ENCODE measurements at places on chromosomes 5 and 9.
A peak's percentile ranks its signal among the peaks of the same experiment; 100 is the strongest.

DNA sequence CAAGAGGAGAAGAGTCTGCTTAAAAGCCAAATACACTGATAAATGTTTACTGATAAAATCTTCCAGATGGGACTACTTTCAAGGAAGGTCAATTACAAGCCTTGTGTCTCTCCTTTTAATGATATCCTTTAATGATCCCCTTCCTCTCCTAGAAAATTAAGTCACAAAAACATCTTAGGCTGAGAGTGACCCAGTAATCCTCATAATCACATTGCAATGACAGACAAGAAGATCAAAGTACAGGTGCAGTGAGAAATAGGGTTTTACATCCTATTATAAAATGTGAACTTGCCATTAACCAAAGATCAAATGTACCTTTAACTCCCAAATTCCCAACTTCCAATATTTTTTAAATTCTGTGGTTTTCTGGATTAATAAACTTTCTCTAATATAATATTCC is 514.8 kb downstream of the RAB3C start:
- no peak for DNase-seq

GRCh38 chr9:108257382-108257781 is 598.4 kb downstream of the ACTL7B start:
- no peak for DNase-seq

DNA sequence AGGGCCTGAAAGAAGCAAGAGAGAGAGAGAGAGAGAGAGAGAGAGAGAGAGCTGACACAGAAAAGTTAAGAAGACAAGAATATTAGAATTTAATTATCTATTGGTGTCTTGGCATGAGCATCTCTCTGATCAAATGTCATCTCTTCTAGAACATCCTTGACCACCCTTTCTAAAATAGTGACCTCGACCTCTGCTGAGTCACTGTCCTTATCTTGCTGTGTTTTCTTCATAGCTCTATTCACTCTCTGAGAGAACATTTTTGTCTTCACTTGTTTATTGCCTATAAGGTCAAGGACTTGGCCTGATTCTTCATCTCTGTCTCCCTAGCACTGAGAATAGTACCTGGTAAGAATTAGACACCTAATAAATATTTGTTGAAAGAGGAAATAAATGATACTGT is 383.8 kb upstream of the RPS23 start:
- no peak for DNase-seq

DNA sequence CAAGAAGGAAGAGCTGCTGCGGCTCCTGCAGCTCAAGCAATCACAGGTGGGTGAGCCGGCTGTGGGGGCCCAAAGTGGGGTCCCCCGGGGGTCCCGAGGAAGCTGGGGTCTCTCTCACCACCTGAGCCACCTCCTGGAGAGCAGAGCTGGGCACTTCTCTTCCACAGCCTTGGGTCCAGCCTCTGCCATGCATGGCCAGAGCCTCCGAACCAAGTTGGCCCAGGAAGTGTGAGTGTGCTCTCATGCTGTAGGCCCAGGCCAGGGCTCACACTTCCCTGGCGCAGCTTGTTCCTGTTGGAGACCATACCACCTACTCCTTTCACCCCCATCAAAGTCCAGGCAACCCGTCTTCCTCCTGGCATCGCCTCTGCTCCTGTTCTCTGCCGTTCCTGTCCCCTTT is 19.7 kb downstream of the HMCN2 start:
- DNase-seq, result no peak

GRCh38 chr9:78053627-78054026 is 22.0 kb upstream of the GNAQ start:
- no peak for DNase-seq

GRCh38 chr9:123609844-123610243 is 253.8 kb downstream of the CRB2 start:
- no peak for DNase-seq

- DNase-seq, result no peak
Measured at GRCh38 chr5:137034764-137035479, 464.2 kb downstream of the SPOCK1 start.

- no peak for DNase-seq
Measured at GRCh38 chr5:79636981-79637733, 24.9 kb downstream of the TENT2 start.

DNA sequence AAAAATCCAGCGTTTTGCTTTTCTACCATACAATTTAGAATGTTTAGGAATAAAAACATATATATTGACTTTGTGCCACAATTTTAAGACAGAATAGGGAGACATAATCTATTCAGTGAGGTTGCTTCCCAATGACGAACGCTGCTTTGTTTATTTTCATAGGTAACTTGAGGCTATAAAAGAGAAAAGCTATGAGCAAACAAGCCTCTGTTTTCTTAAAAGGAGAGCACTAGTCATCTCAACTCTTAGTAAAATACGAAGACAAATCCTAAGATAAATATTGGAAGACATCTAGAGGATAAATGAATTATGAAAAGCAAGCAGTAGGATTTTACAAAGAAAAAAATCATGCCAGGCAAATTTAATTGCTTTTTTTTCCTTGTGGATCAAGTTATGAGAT is 363.6 kb downstream of the ANXA1 start:
- DNase-seq, result no peak

- no peak for DNase-seq
Measured at GRCh38 chr5:116248432-116248831, 163.6 kb downstream of the COMMD10 start.

GRCh38 chr5:125196481-125197111 is 450.2 kb upstream of the ZNF608 start:
- no peak for DNase-seq

GRCh38 chr9:111179577-111179976 is 141.3 kb upstream of the LPAR1 start:
- no peak for DNase-seq

DNA sequence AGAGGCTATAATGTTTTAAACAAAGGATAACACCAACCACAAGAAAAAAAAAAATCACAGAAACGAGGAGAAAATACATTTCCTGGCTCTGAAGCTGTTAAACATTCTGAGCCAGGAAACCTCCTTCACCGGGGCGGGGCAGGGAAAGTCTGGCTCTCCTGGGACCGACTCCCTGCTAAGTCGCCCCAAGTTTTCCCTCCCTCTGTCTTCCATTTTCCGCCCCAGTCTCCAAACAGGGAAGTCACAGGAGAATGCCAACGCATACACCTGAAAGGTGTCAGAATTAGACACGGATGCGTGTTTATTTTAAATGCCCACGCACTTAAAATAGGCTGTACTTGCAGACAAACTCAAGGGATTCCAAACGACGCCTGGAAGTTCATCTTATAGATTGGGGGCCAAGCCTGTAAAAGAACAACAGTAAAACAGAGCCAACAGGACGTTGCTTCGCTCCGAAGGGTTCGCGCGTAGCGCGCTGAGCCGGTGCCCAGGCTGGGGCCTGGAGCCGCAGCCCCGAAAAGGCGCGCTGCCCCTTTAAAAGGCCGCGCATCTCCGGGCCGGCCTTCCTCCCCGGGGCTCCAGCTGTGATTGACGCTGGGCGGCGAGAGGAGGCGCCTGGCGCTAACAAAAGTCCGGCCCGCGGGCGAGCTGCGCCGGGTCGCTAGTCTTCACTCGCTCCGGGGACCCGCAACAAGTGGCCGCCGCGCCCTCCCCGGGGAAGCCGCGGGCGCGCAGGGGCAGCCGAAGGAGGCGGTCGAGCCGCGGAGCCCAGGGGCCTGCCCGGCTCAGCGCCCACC is at the start of gene FBXL7:
FBXL7 (plus strand) TSS at position 653 of the 797 bp plus-strand sequence.
- peak; percentile 94 for DNase-seq

DNA sequence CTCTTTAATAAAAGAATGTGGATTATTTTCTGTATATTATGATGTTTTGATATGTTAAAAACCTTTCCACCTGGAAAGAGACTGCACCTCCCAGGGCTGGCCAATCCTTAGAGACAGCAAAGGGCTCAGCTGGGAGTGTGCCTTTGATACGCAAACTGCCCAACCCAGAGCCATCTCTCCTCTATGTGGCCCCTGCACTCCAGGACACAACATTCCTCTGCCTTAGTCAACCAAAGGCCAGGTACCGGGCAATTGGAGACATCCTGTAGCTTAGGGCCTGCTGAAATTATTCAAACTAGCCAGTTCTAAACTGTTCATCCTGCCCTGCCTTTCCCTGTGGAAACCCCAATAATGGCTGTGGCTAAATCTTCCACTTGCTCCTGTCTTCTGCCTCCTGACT is 5.0 kb upstream of the HSPB3 start:
- peak; percentile 28 for DNase-seq

- peak; percentile 74 for DNase-seq
Measured at GRCh38 chr5:59799668-59800346, 93.7 kb downstream of the PDE4D start.

- DNase-seq, result no peak
Measured at GRCh38 chr5:119820016-119820415, 190.7 kb downstream of the FAM170A start.

- no peak for DNase-seq
Measured at GRCh38 chr9:33184963-33185362, 17.8 kb upstream of the B4GALT1 start.

- no peak for DNase-seq
Measured at GRCh38 chr5:180598797-180599589, 7.7 kb upstream of the SCGB3A1 start.

GRCh38 chr9:21778304-21778703 is 24.1 kb upstream of the MTAP start:
- DNase-seq, result no peak

- DNase-seq, result no peak
Measured at GRCh38 chr5:104942735-104943134, 1380.1 kb upstream of the NUDT12 start.

- DNase-seq, result no peak
Measured at GRCh38 chr5:80156156-80156555, 99.7 kb downstream of the SERINC5 start.

GRCh38 chr5:78467752-78468357 is 107.4 kb downstream of the SCAMP1 start:
- DNase-seq, result peak; percentile 73

DNA sequence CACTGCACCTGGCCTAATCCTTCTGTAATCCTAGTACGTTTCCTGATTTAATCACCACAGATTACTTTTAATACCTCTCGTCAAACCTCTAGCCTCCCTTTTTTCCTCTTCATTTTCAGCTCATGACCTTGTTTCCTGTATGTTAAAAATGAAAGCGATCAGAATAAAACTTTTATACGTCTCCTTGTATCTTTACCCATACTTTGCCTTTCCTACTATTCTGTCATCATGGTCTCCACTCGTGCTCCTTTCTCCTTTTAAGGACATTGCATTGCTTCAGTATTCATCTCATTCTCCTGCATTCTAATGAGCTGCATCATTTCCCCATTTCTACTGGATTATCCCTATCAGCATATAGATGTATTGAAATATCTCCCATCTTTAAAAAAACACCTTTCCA is 8.5 kb downstream of the CDC42SE2 start:
- DNase-seq, result no peak

- no peak for DNase-seq
Measured at GRCh38 chr5:155136216-155136850, 122.8 kb downstream of the KIF4B start.

DNA sequence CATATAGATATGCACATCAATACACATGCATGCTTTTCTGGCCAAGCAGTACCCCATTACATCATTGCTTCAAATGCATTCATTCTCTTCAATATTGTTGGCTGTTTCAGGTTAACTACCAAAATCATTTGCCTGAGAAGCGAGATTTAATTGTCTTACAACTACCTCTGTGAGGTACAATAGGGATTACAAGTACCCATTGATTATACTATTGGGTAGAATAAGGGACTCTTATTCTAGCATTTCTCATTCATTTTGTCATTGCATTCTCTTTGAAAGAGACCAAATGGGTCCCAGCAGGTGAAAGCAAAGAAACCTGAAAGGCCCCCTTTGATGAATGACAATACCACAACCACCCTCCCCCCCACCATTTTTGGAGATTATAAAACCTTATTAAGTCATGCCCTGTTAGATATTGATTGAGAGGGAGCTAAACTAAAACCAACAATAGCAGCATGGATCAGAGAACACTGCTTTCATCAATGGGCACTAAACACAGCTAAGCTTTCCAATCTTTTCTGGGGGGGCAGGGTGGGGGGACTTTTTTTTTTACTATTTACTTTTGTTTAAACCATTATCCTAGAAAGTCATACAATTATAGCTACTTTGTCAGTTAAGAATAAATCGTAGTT is 375.0 kb upstream of the CCNH start:
- DNase-seq, result peak; percentile 88

DNA sequence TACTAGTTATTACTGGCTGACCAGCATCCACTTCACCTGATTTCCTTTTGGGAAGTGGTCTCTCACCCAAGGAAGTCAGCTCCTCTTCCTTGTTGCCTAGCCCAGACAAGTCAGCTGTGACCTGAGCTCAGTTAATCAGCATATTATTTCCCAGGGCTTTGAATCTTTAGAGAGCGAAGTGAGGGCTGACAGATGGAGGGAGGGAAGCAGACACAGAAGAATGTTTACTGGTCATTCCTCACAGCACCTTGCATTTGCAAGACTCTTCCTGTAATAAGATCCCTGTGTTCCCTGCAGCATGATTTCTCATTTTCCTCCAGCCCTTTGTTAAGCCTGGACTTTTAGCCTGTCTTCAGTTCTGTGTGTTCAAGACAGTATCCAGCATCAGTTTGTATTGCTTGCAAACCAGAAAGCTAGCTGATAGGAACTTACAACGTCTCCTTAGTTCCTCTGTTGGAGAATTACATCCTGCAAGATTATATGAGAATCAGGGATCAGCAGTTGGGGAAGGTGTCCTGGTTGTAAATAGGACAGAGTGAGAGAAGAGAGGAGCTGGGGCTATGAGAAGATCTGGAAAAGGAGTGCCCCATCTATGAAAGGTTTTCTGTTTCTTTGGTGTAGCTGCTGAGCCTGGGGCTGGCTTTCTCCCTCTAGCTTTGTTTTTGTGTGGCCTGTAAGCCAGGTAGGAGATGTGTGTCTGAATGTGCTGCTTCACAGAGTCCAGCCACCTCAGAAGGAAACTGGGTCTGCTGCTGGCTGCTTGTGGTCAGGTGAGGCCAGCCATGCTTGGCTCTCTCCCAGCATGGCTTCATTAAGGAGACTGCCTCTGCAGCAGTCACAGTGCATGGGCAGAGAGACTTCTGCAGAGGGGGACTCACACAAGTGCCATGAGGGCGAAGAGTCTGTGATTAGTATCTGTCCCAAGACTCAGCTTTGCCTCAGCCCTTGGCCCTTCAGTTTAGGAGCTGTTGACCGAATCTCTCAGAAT is 50.3 kb downstream of the MAN2A1 start:
- peak; percentile 90 for DNase-seq

- DNase-seq, result peak; percentile 18
Measured at GRCh38 chr5:76325326-76325725, 77.8 kb upstream of the IQGAP2 start.

DNA sequence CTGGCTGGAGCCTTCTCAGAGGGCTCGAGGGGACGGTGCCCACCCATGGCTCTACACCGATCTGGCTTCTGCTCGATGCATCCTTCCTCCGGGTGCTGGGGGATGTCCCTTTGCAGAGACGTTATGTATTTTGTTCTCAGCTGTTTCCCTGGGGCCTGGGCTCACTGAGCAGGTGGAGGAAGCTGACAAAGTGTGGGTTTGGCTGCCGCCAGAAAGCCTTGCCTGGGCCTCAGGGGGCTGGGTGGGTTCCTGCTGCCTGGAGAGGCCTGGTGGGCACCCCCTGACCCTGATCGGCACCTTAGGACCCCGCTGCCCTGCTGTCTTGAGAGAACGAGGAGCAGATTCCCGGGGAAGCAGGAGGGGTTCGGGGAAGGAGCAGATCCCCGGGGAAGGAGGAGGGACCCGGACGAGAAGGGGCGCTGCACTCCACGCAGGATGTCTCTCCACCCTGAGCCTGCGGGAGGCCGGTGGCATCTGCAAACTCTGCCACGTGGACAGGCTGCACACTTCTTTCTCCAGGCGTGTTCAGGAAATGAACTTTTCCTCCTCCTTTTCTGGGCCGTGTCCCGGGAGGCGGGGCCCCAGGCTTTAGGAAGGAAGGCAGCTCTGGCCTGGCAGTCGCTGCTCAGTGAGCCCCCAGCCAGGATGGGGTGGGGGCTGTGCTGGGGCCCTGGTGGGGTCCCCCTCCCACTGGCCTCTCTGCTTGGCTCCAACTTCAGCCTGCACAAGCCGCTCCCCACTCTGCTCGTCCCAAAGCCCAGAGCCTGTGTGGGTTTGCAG is 148.9 kb downstream of the RXRA start:
- no peak for DNase-seq
